ENCODE measurements at places on chromosomes 7 and 10.

GRCh38 chr7:12685550-12685949, 1.9 kb upstream of the ARL4A start:
- peak; percentile 36 for DNase-seq

DNA sequence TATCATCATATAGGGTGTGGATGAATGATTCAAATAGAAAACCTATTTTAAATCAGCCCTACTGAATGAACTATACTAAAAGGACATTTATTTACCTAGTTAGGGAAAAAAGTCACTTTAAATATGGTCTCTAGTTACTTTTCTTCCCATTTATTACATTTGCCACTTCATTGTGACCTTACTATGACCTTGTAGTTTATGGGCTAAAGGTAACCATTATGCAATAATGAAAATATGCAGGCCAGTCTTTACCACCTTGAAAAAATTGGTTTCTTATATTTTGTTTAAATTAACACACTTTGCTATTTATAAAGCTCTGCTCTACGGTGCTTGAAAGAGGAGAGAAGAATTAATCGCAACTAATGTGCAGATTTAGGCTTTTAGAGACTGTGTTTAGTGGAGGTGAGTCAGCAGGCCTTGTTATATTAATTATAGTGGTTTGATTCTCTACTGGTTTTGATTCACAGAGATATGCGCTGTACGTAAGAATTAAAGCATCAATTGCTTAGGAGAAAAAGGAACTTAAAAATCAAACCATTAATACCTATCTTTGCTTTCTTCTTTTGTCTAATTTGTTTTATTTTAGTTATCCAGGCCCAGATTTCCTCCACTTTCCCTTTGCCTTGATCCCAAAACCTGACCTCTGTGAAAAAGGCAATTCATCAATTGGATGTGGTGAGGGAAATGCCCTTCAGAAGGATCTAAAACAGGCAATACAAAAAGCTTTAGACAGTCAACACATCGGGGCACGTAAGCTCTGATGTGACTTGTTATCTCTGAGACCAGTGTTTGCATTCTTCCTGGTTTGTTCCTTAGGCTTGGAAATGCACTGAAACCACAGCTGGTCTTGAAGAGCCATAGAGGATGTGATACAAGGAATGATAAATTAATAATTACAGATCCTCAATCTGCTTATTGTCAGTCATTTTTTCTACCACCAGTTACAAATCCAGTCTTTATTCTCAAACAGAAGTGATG, 141.2 kb upstream of the HDAC9 start:
- DNase-seq = no peak

DNA sequence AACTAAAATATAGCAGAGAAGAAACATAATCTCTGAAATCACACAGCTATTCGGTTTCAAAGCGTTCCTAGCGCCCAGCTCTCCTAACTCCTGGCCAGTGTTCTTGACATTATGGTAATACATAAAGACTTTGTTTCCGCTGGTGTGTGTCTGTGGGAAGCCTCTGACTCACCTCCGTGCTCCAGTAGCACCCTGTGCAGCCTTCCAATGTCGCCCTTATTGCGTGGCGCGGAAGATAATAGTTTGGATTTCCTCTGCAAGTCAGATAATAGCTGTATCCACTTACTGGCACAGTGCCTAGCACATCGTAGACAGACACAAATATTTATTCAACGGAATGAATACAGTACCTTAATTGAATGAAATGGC, 570 bp downstream of the BMS1 start:
- DNase-seq = peak; percentile 35

- no peak for DNase-seq
These were observed 29.2 kb upstream of the ATRNL1 start for GRCh38 chr10:115063701-115064658.

- DNase-seq = no peak
These were observed 70.9 kb downstream of the CTBP2 start for GRCh38 chr10:125089469-125089868.

- no peak for DNase-seq
These were observed 39.6 kb downstream of the GLI3 start for GRCh38 chr7:42197451-42197850.

- no peak for DNase-seq
These were observed 85.9 kb downstream of the CDK6 start for GRCh38 chr7:92750447-92750839.

- no peak for DNase-seq
These were observed 12.4 kb upstream of the ZNF862 start for GRCh38 chr7:149825567-149826343.

- no peak for DNase-seq
These were observed 39.6 kb downstream of the NUP205 start for GRCh38 chr7:135597181-135597925.

- no peak for DNase-seq
These were observed 24.9 kb downstream of the RCC1L start for GRCh38 chr7:75048435-75049379.

GRCh38 chr7:106569500-106569929, 91.4 kb downstream of the CCDC71L start:
- no peak for DNase-seq

DNA sequence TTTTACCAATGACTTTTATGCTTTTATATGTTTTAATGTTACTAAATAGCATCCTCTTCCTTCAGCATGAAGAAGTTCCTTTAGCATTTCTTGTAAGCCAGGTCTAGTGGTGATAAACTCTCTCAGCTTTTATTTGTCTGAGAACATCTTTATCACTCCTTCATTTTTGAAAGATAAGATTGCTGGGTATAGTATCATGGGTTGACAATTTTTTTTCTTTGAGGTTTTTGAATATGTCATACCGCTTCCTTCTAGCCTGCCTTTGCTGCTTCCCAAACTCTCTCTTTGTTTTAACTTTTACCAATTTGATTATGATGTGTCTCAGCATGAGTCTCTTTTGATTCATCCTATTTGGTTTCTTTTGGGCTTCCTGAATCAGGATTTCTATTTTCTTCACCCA, 108.2 kb upstream of the KAT6B start:
- DNase-seq = no peak

GRCh38 chr7:149834601-149835000, 3.6 kb upstream of the ZNF862 start:
- no peak for DNase-seq

GRCh38 chr10:129035052-129035827, 431.8 kb upstream of the MGMT start:
- DNase-seq = no peak

DNA sequence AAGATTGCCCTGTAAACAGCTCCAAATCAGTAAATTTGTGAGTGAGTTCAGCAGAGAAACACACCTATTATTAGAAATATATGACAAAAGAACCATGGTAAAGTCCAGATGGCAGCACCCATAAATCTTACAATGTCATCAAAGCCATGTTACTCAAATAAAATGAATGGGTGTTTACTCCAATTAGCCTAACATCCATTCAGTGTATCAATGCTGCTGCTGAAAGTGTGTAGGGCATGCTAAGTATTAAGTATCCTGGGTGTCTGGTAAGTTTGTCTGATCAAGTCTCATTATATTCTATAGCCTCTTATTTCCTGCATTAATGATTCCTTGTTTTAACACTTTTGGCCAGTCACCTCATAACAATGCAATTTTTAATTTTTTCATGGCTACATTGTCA, 185.5 kb upstream of the STEAP4 start:
- no peak for DNase-seq

GRCh38 chr7:135616136-135616535, 46.2 kb upstream of the STMP1 start:
- no peak for DNase-seq

DNA sequence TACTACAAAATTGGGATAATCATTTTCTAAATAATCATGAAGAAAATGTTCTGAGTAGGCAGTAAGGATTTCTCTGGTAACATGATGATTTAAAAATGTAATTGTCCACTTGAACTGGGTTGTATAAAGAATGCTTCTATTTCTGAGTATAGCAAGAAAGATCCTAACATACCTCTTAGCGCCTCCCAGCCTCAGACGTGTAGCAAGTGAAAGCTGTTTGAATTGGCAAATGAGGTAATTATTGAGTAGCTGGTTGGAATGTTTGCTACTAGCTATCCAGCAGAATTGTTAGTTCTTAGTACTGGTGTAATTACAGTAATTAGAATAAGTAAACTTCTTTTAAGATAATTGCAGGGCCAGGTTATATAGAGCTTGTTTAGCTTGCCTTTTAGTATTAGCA, 47.9 kb downstream of the SEPTIN7 start:
- peak; percentile 68 for DNase-seq

- DNase-seq = no peak
These were observed 4.8 kb downstream of the NHLRC2 start for GRCh38 chr10:113859261-113859660.
